ENCODE measurements at places on chromosomes 4 and X.

GRCh38 chrX:19740744-19741143 lies 146.7 kb downstream of the SH3KBP1 start:
- no peak for DNase-seq

GRCh38 chr4:97013711-97014110 lies 1129.6 kb downstream of the STPG2 start:
- no peak for DNase-seq

- DNase-seq, result no peak
Measured at GRCh38 chr4:78081541-78081940, 24.4 kb downstream of the FRAS1 start.

GRCh38 chrX:100296183-100296753 lies 113.8 kb downstream of the PCDH19 start:
- no peak for DNase-seq

- DNase-seq, result peak; percentile 96
Measured at GRCh38 chr4:77156533-77156911, 485 bp upstream of the CCNG2 start.

DNA sequence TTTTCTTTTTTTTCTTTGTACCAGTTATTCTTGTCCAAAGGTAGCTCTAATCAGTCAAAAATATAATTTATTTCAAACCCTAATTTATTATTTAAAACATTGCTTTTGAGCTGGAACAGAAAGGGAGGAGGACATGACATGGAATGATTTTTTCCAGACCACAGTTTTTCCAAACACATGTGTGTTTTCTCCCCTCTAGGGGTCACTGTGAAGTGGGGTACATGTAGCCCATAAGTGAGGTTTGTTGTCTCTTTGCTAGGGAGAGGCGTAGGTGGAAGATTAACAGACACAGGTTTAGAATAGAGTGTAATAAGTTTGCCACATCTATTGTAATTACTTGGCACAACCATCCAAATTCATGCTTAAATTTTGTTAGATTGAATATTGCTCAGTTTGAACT lies 83.0 kb downstream of the TNIP2 start:
- no peak for DNase-seq

GRCh38 chr4:787561-787981 lies 38.4 kb downstream of the CPLX1 start:
- no peak for DNase-seq

DNA sequence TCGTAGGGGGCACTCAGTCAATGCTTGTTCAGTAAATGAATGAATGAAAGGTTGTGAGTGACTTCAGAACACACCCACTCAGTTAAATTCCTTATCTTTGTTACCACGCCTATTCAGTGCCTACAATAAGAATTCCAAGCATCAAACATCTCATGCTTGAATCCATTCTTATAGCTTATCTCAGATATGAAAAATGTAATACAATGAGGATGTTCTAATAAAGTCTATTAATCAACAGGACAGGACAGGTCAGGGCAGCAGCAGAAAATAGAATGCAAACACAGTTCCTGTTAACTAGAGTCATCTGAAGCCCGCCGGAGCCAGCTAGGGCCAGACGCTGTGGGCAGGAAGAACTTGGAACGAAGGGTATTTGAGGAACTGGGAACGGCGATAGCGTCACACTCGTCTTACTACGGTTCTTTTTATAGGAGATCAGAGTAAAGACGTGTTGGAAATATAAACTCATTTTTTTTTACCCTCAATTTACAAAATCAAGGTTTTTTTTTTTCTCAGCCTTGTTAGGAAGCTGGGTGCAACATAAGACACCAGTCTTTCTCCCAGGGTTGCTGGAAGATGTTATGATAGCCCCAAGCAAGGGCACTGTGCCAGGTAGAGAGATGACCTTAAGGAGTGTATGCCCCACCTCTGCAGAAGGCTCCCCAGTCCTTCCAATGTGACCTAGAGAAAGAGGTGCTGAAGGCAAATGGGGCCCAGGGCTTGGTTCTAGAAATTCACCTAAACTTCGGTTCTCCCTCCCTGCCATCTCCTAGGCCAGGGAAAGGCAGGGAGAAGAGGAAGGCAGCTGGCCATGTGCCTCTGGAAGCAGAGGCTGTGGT lies 48.3 kb downstream of the SEL1L3 start:
- no peak for DNase-seq

- no peak for DNase-seq
Measured at GRCh38 chrX:68686097-68686977, 38.9 kb downstream of the STARD8 start.

DNA sequence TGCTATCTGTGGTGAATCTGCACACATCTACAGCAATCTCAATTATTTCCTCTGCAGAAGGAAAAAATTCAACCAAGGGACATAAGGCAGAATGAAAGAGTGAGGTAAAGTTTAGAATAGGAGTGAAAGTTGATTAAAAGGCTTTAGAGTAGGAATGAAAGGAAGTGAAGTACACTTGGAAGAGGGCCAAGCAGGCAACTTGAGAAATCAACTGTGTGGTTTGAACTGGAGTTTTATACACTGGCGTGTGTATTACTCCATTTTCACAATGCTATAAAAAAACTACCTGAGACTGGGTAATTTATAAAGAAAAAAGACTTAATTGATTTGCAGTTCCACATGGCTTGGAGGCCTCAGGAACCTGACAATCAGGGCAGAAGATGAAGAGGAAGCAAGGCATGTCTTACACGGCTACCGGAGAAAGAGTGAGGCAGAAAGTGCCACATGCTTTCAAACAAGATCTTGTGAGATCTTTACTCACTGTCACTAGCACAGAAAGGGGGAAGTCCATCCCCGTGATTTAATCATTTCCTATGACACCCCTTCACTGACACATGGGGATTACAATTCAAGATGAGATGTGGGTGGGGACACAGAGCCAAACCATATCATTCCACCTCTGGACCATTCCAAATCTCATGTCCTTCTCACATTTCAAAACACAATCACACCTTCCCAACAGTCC lies 234.8 kb downstream of the IL15 start:
- no peak for DNase-seq

DNA sequence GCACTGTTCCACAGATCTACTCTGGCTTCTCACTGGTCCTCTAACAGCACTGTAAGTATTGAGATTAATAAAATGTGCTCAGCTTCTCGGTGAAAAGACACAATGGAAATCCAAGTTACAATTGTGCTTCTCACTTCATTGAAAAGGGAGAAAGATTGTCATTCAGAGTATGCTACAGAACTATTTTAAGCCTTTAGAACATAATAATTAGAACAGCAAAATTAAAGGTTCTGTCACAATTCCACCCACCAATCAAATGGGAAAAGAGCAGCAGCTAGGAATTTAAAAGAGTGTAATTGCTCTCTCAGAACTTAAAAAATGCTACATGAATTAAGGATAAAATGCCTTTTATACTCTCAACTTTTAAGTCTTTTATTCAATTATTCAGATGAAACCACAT lies 329.4 kb downstream of the ANK2 start:
- DNase-seq, result no peak

DNA sequence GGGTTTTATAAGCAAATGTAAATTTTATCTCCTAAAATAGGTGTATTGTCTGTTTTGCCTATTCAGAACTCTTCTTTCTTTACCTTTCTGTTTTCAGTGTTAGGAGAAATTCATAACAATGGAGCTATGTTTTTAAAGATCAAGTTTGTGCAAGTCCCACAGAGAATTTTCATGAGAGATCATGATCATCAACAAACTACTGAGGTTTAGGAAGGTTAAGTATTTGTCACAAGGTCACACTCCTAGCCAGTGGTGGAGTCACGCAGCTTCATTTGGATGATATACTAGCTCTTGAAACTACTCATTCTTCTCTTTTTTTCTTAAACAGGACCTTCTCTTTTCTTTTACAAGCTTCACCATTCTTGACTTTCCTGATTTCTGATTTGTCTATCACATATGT lies 892.6 kb upstream of the FRG1 start:
- peak; percentile 3 for DNase-seq

DNA sequence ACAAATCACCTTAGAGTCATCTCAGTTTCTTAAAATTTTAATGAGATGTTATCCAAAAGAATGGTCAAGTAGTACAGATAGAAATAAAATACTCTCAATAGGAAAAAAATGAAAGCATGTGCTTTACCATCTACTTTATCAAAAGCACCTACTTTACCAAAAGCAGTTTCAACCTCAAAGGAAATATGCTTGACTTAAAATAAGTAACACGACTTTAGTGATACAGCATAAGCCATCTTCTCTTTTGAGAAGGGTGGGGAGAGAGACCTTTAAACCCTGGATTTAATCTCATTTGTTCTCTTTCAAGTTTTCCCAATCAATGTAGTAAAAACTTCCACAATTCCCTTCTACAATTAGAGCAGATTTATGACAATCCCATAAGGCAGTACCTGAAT lies 26.5 kb downstream of the OTUD4 start:
- DNase-seq, result no peak
